Activated CD8-positive, alpha-beta memory T cell treated with anti-CD3 and anti-CD28 coated beads for 48 hours (primary cell): ENCODE measurements at places on chromosomes 3 and 15.

DNA sequence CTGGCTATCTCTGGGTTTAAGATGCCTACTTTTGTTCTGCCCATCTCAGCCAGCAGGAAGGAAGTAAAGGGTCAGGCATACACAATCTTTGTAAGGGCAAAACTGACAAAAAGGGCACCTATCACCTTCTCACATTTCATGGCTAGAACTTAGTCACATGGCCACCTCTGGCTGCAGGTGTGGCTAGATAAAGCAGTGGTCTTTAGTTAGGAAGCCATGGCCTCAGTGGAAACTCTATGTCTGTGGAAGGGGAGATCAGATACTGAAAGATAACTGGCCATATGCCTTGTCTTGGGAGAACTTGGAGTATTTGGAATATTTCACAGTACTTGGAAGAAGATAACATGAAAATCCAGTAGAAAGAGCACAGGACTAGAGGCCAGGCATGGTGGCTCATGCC, 80.7 kb upstream of the TBL1XR1 start:
- no peak for DNase-seq

- peak; percentile 19 for DNase-seq
These were observed 96.2 kb upstream of the TRPM1 start for GRCh38 chr15:31197497-31198414.

GRCh38 chr3:5427021-5427420, 239.5 kb downstream of the EDEM1 start:
- DNase-seq = no peak

DNA sequence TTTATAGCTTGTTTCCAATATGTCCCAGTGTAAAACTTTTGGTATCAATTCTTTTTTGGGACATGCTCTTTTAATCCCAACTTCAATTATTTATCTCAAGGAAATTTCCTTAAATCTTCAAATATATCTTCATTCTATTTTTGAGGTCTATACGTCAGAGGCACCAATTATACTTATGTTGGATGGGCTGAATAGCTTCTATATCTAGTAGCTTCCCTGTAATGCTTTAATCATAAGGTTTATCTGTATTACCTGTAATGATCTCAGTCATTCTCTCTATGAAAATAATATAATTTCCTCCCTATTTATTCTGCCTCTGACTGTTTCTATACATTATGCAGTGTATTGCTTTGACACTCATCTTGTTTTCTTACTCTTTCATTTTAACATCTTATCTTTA, 29.9 kb upstream of the MCCC1 start:
- no peak for DNase-seq

DNA sequence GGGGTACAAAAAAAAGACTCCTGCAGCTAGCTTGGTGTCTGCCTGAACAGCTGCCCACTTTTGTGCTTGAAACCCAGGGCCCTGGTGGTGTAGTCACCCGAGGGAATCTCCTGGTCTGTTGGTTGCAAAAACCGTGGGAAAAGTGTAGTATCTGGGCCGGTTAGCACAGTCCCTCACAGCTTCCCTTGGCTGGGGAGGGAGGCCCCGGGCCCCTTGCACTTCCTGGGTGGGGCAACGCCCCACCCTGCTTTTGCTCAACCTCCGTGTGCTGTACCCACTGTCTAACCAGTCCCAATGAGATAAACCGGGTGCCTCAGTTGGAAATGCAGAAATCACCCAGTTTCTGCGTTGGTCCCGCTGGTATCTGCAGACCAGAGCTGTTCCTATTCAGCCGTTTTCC, 211.7 kb upstream of the ZPLD1 start:
- no peak for DNase-seq

DNA sequence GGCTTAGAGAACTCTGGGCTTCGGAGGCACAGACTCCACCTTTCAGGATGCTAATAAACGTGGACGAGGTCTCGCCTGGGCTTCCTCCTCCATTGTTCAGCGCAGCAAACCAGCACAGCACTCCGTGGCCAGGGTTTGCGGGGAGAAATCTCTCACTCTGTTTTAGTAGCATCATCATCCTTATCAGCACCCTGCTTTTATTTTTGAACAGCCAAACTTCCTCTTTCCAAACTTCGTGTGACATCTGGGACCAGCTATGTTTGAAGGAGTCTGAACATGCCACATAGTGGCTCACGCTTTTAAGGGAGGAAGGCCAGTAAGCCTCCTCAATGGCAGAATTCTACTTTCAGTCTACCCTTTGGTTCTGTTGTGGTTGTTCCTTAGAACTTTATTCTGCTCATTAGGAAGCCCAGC, 149.0 kb downstream of the PGPEP1L start:
- DNase-seq = no peak

DNA sequence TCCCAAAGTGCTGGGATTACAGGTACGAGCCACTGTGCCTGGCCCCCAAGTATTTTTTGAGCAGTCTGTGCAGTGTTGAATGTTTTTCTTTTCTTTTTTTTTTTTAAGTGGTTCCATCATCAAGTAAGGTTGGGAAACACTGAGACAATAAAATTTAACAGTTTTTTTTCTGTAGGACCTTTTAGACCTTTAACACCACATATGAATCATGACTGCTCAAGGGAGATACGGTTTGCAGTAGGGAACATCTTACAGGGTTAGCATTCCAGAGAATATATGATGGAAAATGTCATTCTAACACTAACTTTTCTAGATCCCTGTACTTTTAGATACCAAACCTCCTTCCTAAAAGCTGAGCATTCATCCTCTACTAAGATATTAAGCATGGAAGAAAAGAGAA, 41.7 kb downstream of the SNX4 start:
- DNase-seq = no peak
